ENCODE measurements at places on chromosomes 13 and 19.
A peak's percentile ranks its signal among the peaks of the same experiment; 100 is the strongest.

- DNase-seq = no peak
Measured at GRCh38 chr19:43625918-43626579, 6.6 kb upstream of the ZNF428 start.

GRCh38 chr19:1360818-1361461 is 22.8 kb upstream of the NDUFS7 start:
- DNase-seq = no peak

DNA sequence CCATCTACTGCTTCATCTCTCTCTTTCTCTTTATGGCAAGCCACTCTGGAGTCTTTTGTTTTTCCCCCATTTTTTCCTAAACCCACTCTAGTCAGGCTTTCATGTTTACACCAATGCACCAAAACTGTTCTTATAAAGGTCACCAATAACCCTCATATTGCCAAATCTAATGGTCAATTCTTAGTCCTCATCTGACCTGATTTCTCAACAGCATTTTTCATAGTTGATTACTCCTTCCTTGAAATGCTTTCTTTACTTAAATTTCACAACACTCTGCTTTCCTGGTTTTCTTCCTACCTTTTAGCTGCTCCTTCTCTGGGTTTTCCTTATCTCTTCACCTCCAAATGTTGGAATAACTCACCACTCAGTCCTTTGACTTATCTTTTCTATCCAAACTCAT is 47.9 kb downstream of the MICU2 start:
- no peak for DNase-seq

DNA sequence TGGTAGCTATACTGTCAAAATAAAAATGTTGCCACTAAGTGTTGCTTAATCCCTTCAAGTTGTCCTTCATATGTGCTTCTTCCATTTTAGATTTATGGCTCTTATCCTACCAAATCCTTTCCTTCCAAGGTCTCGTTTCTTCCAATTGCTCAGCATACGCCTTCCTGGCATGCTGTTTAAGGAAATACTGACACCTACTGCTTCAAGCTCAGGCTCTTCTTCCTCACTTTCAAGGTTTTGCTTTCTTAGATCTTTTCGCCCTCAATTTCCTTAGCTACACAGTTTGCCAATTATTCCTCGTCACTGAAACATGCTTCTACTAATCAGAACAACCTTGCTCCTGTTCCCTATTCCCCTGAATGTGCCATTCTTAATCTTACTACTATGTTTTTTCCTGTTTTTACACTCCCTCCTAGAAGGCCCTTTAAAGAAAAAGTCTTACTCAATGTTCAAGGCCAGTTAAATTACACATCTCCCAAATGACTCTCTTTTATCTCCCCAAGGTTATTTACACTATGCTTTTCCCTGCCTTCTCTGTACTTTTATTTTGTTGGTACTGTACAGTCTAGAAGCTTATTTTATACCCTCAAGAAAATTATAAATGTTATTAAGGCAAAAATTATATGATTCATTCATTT is 343.1 kb downstream of the MZT1 start:
- peak; percentile 9 for DNase-seq

- no peak for DNase-seq
Measured at GRCh38 chr19:6362027-6362350, 658 bp downstream of the CLPP start.

GRCh38 chr13:111658145-111659100 is 338.0 kb downstream of the TEX29 start:
- no peak for DNase-seq

GRCh38 chr19:12893582-12893981 is 2.6 kb downstream of the GCDH start:
- no peak for DNase-seq

GRCh38 chr19:34480971-34481841 is at the start of gene WTIP:
Gene WTIP, plus strand, starts transcription at chr19:34481758. Its CDS starts 217 bp downstream, at chr19:34481975.
- DNase-seq = no peak

- DNase-seq = no peak
Measured at GRCh38 chr19:5586300-5587070, 18.7 kb upstream of the TINCR start.

GRCh38 chr19:15112385-15112784 is 5.2 kb downstream of the SYDE1 start:
- no peak for DNase-seq

All from iPS DF 6.9 (cell line).